ENCODE measurements at places on chromosomes 5 and 9.

DNA sequence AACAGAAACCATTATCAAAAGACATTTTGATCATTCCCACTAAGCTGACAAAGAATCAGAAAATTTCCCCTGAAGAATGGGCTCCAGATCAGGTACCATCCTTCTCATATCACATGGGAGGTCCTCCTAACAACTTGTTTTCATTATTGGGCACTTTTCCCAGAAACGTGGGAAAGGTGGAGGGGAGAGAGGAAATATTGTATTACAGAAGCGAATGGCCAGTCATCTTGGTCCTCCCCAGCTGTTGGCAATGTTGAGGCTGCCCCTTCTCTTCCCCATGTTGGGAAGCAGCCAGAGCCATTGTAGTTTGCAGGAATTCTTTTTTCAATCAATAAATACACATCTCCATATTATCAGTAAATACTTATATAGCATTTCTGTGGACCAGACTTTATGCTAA, 126.2 kb upstream of the ZNF608 start:
- no peak for DNase-seq

- no peak for DNase-seq
Measured at GRCh38 chr5:52892242-52892878, 96.8 kb upstream of the ITGA2 start.

DNA sequence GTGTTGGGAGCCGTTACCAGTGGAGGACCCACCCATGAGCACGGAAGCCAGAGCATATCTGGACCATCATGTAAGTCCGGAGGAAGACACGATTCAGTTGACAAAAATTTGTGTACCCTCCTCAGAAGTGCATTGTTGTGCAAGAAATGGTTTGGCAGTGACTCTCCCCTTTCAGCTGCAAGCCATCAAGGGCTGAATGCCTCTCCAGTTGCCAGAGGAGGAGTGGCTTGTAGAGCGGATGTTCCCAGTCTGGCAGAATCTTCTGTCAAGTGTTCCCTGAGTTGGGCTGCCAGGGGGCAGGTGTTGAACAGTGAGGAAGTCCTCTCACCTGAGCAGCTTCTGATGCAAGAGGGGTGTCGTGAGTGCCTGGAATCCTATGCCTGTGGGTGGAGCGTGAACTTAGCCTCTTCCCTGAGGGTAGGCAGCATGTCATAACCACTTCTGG, 27.6 kb upstream of the CDKN2AIPNL start:
- DNase-seq: no peak

- no peak for DNase-seq
Measured at GRCh38 chr5:34778091-34778850, 60.7 kb upstream of the TTC23L start.

GRCh38 chr9:98894171-98894570, 49.5 kb upstream of the COL15A1 start:
- no peak for DNase-seq

GRCh38 chr5:147442224-147442623, 67.6 kb downstream of the DPYSL3 start:
- DNase-seq: no peak

- DNase-seq: no peak
Measured at GRCh38 chr9:19498015-19498414, 89.2 kb downstream of the ACER2 start.

DNA sequence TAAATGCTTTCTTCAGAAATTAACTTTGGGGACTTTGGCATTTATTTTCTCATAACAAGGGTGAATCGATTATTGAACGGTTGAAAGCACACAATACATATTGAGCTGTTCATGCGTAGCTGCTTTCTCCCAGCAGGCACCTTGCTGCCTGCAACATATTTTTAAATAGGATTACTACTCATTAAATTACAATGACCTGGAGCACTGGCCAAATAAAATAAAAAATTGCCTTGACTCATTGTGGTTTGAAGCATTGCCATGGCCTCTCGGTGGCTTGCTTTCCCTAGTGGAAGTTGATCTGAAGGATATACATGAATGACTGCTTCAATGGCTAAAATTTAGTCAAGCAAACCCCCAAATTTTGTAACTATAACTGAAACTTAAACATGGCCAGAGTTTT, 181.6 kb upstream of the NUDT12 start:
- DNase-seq: no peak

GRCh38 chr5:123845356-123846100, 333.6 kb downstream of the CSNK1G3 start:
- no peak for DNase-seq

GRCh38 chr9:20524776-20525175, 97.5 kb downstream of the MLLT3 start:
- DNase-seq: peak; percentile 28

DNA sequence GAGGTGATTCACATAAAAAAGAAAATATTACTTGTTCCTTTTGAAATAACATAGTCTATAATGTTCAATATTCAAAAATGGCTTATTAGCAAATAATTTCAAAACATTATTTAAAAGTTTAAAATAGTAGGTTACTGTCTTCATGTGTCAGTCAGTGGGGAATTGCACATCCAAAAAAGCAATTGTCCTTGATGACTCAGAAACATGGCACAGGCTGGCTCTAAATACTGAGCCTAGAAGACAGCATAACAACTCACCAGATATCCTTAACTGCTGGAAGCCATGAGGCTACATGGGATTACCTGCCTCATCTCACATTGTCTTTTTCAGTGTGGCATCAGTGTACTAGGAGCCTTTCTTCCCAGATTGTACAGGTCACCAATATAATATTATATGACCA, 439.5 kb upstream of the RGMB start:
- DNase-seq: no peak

DNA sequence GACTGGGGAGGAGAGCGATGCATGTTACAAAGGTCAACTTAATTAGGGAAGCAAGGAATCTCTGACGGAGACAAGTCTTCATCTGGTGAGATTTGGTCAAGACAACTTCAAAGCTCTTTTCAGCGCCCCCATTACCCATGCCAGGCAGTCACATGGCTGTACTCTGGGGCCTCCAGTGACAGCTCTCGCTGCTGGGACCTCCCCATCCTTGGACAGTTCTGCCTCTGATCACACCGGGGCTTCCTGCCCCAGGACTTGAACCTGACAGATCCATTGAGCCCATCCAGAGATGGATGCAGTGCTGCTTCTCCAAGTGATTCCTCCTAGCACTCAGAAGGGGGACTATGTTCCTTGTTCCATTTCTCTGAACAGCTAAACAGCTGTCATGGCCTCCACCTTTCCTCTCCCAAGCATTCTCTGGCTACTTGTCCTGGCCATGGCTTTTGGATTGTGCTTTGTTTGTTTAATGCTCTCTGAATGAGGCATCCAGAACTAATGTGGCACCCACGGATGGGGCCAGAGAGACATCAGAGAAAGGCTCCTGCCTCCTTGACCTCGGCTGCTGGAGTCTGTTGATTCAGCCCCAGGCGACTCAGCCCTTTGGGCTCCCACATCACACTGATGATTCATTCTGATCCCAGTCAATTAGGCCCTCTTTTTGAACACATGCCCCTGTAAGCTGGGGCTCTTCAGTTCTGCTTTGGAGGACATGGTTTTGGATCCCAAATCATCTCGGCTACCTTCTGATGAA, 122.1 kb upstream of the ADAMTS16 start:
- DNase-seq: no peak

DNA sequence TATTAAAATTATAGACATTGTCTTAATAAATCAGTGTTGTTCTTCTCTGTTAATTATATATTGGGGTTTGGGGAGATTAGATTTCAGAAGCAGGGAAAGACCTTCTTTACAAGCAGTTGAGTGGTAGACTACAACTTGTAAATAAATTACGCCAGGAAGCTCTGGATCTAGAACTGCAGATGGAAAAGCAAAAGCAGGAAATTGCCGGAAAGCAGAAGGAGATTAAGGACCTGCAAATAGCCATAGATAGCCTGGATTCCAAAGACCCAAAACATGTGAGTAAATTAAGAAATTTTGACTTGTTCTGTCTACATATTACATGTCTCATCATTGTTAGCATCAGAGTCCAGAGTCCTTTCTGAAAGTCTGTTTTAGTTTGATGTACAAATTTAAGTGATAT, 43.5 kb downstream of the CNTRL start:
- no peak for DNase-seq

Data from KBM-7 (cell line).